ENCODE measurements at places on chromosomes 16 and 17. TPM values are rescaled to one million over a fixed set of nuclear protein-coding genes. Genes with fewer than 3 reads are reported as not detected.
A peak's percentile ranks its signal among the peaks of the same experiment; 100 is the strongest.

GRCh38 chr17:4150096-4150495 lies 7.1 kb downstream of the CYB5D2 start:
- DNase-seq = no peak

GRCh38 chr16:53378138-53378537 lies 56.1 kb upstream of the RBL2 start:
- DNase-seq = no peak

- no peak for DNase-seq
These were observed 2.5 kb upstream of the HP start for GRCh38 chr16:72051818-72052217.

GRCh38 chr16:56353054-56353921 lies 72.1 kb downstream of the AMFR start:
- DNase-seq = peak; percentile 10

DNA sequence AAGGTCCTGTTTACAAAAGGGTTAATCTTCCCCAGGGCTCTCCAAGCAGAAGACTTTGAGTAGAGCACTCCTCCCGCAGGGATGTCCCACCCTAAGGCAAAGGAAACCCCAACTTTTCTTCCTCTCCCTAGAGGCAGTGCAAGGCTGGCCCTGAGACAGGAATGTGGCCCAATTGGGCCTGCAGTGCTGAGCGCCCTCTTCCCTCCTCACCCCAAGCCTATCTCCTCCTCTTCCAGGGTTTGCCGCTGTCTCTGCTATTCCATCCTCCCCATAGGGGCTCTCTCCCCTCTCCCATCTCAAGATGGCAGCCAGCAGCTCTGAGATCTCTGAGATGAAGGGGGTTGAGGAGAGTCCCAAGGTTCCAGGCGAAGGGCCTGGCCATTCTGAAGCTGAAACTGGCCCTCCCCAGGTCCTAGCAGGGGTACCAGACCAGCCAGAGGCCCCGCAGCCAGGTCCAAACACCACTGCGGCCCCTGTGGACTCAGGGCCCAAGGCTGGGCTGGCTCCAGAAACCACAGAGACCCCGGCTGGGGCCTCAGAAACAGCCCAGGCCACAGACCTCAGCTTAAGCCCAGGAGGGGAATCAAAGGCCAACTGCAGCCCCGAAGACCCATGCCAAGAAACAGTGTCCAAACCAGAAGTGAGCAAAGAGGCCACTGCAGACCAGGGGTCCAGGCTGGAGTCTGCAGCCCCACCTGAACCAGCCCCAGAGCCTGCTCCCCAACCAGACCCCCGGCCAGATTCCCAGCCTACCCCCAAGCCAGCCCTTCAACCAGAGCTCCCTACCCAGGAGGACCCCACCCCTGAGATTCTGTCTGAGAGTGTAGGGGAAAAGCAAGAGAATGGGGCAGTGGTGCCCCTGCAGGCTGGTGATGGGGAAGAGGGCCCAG lies 1.0 kb downstream of the PRRT2 start:
- no peak for DNase-seq

GRCh38 chr17:14693382-14693781 lies 392.5 kb downstream of the HS3ST3B1 start:
- no peak for DNase-seq

DNA sequence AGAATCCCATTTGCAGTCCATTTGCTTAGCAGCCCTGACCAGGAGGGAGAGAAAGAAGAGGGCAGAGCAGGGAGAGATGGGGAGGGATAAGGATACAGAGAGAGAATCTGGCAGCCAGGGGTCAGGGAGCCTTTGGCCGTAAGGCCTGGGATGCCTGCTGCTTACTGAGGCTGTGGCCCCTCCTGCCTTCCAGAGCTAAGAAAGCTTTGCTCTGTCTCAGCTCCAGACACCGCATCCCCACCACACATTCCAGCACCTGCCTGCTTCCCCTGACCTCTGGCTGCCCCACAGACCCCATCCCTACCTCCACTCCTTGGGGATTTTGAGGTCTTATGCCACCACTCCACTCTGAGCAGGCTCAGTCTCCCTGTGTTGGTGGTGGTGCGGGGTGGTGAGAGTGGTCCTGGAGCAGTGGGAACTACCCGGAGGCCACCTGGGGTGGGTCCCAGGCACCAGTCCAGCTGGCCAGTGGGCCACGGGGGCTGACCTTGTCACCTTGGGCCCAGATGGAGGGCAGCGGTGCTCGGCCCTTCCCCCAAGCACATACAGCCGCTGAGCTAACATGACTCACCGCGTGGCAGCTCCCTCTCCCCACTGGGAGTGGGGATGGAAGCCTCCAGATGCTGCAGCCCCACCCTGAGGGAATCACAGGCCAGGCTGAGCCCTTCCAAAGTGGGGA lies 58.3 kb downstream of the RAI1 start:
- peak; percentile 53 for DNase-seq

DNA sequence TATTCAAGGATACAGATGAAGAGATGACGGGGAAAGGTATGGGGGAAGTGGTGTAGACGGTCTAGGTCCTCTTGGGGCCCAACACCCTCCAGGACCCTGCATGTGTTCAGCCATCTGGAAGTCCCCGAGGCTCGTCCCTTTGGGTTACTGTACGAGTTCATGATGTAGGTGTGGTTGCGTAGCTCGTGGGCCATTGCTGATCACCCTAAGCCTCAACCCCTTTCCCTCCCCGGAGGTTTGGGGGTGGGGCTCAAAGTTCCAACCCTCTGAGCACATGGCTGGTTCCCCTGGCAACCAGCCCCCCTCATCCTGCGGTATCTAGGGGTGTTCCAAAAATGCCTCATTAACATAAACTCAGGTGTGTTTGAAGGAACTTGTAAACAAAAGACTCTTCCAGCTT lies 98.8 kb upstream of the METRNL start:
- no peak for DNase-seq

GRCh38 chr17:82699551-82699950 lies 1.1 kb upstream of the RAB40B start:
- no peak for DNase-seq

DNA sequence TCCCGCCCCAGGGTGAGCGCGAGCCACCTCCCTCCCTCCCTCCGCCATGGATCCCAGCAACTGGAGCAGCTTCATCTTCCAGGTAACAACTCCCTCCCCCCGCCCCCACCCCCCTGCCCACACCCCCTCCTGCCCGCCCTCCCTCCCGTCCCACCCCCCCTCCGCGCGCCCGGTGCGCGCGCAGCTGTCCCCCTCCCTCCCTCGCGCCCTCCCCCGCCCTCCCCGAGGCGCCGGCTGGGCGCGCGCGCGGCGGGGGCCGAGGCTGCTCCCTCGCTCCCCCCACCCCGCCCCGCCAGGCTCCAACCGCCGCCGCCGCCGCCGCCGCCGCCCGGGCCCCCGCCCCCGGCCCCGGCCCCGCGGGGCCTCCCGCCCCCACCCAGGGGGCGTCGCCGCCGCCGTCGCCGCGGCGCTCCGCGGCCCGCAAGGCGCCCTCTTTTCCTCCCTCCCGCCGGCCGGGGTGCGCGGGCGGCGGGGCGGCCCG lies at the start of gene MAZ:
Gene MAZ (plus strand): TSS at position 431 of the 481 bp plus-strand sequence. CDS start 173 bp downstream, outside the sequence.
- DNase-seq = no peak

DNA sequence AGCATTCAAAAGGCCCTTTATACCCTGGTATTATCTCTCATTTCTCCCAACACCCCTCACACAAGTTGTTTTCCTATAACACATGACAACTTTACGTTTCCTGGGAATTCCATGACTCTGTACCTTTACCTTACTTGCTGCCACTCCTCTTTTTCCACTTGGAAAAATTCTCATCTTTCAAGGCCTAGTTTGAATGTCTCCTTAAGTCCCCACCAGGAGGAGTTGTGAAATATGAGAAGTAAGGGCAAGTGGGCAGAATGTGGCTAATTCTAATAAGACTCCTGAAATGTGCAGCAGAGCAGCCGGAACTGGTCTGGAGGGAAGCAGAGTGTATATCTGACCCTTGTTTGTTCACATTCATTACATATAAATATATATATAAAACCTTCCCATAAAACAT lies 39.7 kb downstream of the BRCA1 start:
- DNase-seq = no peak

DNA sequence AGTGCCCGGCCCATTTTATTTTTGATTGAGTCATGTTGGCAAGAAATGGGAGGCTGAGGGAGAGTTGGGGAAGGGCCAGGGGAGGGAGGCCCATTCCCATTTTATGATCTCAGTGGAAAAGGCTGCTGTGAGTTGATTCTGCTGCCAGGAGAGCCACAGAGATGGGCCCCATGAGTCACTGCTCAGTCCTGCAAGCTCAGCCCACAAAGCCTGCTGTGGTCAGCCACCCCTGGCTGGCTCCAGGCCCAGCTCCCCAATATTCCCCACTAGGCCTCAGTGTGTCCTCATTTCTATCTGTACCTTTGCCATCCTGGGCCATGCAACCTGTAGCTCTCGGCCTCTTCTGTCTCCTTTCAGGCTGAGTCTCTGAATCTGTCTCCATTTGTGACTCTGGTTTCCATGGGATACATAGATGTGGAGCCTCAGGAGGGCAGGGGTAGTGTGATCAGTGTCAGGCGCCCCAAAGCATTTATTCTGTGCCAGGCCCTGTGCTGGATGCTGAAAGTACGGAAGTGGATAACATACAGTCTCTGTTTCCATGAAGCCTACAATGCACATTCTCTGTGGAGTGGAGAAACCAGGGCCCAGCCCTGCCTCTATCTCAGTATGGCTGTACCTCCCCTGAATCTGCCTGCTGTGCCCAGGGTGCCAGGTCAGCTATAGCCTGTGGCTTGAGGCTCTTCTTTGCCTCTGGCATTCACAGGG lies 1.9 kb upstream of the PLEKHG4 start:
- DNase-seq = no peak

- no peak for DNase-seq
These were observed 47.2 kb downstream of the HOXB1 start for GRCh38 chr17:48483471-48484131.

- DNase-seq = no peak
These were observed 3.9 kb upstream of the SLC12A3 start for GRCh38 chr16:56861092-56861610.

DNA sequence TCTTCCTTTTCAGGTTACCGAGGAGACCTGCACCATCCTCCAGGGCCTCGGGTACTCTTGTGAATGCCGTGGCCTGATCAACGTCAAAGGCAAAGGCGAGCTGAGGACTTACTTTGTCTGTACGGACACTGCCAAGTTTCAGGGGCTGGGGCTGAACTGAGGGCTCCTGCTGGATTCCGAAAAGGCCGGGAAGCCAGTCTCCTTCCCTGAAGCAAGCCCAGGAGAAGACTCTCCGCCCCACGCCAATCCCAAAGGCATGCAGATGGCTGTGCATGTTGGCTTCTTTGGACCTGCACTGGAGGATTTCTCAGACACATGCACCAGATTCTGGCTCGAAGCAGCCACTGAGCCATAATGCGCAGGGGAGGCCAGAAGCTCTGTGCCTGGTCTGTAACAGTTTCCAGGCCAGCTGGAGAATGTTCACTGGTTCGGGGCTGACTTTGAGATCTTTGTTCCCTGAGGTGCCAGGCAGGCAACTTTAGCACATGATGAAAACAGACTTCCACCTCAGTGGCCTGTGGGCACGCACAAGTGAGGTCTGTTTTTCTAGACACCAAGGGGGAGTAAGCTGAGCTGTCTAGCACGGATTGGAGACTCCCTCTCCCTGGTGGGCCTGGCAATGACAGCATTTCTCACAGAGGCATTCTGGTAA lies 49.1 kb downstream of the ADCY7 start:
- DNase-seq = no peak

GRCh38 chr17:27352448-27353032 lies 58.6 kb downstream of the WSB1 start:
- no peak for DNase-seq

DNA sequence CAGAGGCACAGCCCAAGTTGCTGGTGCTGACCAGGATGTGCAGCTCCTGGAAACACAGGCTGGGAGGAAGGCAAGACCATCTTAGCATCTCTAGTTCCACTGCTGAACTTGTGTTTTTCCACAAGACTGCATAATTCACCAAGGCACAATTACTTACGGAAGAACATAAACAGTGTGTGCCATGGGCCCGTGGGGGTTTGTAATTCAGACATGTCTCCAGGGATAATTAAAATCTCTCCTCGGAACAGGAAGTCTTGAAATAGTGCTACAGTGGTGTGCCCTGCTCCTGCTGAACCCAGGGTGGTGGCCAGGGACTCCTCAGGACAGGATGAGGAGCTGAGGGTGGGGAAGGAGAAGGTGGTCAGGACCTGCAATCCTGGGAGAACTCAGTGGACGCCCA lies 188.2 kb downstream of the CCT6B start:
- DNase-seq = no peak

DNA sequence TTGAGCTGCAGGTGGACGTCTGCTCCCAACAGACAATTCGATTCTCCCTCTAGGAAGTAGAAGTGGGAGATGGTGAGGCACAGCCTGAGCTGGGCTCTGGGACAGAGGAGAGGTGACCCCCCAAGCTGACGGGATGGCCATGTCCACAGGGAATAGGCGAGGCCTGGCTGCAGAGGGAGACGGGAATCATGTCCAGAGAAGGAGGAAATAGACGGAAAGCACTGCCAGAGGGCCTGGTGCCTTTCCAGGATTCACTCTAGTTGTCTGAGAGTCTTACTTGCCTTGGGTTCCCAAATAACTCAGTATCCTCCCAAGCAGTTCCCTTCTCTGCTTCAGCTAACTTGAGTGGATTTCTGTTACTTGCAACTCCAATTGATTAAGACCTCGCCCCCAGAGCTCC lies 4.3 kb upstream of the CRISPLD2 start:
- DNase-seq = no peak

- no peak for DNase-seq
These were observed 57.6 kb downstream of the RAI1 start for GRCh38 chr17:17738901-17739300.

DNA sequence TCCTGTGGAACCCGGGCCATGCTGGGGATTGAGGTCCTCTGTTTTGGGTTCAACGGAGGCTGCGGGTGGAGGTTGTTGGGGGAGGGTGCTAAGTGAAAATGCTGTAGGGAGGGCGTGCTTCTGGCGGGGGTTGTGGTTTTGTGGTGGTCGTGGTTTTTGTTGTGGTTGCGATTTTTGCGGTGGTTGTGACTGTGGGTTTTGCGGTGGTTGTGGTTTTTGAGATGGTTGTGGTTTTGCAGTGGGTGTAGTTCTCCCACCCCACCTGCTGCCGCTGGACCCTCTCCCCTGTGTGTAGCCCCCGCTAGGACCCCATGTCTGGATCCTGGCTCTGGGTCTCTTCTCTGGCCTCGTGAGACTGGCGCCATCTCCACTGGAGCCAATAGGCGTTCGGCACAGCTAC lies 4.9 kb upstream of the SSTR5 start:
- DNase-seq = no peak

- no peak for DNase-seq
These were observed 13.6 kb downstream of the CDC42EP4 start for GRCh38 chr17:73297934-73298861.

Gene RNF227
- total RNA-seq = 0.49 TPM

Gene PRSS33
- total RNA-seq = 0.39 TPM

Gene TBC1D3K
- not detected for total RNA-seq

Gene MEOX1
- not detected for total RNA-seq

Gene NPIPB9
- total RNA-seq = 3.0 TPM

Gene MT4
- total RNA-seq = not detected

Gene CYGB
- total RNA-seq = 20.4 TPM

Gene DPEP3
- not detected for total RNA-seq

Measured in glutamatergic neuron (in vitro differentiated cells).